ENCODE measurements at places on chromosomes 2 and 18.
A peak's percentile ranks its signal among the peaks of the same experiment; 100 is the strongest.

DNA sequence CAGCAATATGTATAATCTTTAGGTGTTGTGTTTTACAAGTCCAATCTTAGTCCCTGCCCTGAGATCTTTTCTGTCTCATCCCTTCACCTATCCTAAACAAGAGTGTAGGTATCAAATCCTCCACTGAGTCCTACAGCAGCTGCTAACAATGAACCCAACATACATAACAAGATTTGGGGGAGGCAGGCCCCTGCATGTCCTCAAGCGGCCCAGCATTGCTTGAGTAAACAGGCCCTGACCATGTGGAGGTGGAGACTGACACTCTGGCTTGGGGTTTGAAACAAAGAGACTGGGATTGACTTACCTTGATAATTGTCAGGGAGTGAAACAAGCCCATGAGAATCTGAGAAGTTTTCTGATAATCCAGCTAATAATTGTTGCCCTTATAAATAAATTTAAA lies 213.4 kb downstream of the STK39 start:
- DNase-seq, result no peak

DNA sequence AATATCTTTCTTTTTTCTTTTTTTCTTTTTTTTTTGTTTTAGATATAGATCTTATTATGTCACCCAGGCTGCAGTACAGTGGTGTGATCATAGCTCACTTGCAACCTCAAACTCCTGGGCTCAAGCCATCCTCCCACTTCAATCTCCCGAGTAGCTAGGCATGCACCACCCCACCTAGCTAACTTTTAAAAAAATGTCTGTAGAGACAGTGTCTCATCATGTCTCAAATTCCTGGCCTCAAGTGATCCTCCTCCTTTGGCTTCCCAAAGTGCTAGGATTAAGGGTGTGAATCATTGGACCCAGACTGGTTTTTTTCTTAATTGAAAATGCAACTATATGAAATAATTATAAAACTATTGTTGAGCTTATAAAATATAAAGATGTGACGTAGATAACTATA lies 9.8 kb upstream of the ZCCHC2 start:
- DNase-seq, result no peak

- no peak for DNase-seq
Observed at GRCh38 chr2:101942851-101943250, 48.9 kb upstream of the IL1R2 start.

DNA sequence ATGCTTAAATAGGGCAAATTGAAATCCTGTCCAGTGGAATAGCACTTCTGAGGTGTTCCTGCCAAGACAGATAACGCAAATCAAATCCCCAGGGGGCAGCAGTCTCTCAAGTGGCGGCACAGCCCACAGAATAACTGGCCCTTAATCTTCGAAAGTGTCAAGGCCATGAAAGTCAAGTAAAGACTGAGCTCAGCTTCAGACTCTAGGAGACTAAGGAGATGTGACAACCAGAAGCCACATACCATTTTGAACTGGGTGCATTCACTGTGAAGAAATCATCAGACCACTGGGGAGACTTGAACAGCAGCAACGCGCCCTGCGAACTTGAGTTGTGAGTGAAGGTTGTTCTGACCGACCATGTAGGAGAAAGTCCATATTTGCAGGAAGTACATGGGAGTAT lies 66.0 kb upstream of the ASAP2 start:
- DNase-seq, result no peak

DNA sequence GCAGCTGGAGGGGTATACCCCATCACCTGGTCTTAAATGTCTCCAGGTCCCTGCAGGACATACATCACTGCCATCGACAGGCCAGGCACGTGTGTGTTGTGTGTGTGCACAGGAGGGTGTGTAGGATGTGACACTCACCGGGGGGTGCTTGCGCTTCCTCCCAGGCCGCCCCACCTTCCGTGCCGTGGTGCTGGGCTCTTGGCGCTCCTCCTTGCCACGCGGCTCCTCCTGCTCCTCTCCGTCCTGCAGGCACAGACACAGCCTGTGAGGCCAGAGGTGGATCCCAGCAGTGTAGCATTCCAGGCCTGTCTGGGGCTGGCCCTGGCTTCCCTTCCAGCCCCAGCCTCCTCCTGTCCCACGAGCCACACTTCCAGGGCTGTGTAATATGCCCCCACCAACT lies 41.7 kb downstream of the DNMT3A start:
- DNase-seq, result no peak

- DNase-seq, result peak; percentile 44
Observed at GRCh38 chr2:192197357-192197756, 2.6 kb upstream of the TMEFF2 start.

GRCh38 chr2:217743407-217743806 lies 259.4 kb downstream of the TNS1 start:
- no peak for DNase-seq
